ENCODE measurements at places on chromosomes 1 and 21.

DNA sequence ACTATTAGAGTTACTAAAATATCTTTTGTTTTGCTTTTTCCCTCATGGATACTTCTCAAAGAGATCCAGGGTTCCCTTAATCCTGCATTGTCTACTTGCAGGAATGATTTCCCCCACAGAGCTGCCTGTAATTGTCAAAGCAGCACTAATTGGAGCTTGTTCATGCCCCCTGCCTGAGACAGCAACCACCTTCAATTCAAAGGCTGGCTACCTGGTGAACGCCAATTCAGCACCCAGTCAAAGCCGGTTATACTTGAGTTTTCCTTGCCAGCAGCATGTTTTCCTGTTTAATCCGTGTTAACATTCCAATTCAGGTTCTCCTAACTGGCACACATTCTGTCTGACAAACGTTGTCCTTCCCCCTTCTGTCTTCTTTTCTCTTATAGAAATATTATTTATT lies 382.9 kb downstream of the NTNG1 start:
- DNase-seq, result no peak

GRCh38 chr1:6889875-6890480 lies 104.7 kb downstream of the CAMTA1 start:
- DNase-seq, result peak; percentile 15

DNA sequence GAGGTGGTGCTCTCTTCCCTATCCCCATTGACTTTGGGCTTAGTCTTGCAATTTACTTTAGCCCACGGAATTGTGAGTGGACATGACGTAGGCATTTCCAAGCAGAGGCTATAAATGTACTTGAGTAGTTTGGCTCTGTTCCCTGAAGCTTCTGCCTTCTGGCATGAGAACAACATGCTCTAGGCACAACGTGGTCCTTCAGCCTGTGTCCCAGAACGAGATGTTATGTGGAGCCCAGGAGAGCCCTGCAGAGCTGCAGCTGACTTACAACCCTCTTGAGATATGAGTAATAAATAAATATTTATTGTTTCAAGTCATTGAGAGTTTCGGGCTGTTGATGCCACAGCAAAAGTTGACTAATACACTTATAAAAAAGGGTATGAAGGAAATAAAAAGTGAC lies 105.2 kb upstream of the HMGB4 start:
- no peak for DNase-seq

DNA sequence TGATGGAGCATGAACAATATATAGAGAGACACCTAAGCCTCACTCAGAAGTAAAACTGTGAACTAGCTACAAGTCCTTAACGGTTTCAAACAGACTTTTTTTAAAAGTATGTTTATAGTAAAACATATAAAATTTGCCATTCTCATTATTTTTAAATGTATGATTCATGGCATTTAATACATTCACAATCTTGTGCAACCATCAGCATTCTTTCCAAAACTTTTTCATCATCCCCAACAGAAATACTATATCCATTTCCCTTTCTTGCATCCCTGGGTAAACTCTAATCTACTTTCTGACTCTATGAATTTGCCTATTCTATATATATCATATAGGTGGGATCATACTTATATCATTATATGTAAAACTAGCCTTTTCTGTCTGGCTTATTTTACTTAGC lies 25.5 kb downstream of the EVI5 start:
- DNase-seq, result no peak

DNA sequence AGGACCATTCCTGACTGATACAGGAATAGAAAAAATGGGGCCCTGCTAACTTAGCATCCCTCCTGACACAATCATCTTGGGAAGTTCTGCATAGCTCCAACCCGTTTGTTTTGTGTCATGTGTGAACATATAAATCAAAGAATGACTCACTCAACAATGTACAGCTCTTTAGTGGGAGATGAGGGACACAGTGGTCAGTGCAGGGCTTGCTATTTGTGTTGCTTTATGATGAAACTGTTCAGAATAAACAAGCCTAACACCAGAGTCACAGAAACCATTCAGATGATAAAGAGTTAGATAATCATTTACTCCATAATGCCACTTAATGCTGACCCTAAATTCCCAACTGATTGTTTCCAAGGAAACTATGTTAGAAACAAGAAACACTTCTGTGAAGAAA lies 154.2 kb upstream of the ZNHIT6 start:
- no peak for DNase-seq

DNA sequence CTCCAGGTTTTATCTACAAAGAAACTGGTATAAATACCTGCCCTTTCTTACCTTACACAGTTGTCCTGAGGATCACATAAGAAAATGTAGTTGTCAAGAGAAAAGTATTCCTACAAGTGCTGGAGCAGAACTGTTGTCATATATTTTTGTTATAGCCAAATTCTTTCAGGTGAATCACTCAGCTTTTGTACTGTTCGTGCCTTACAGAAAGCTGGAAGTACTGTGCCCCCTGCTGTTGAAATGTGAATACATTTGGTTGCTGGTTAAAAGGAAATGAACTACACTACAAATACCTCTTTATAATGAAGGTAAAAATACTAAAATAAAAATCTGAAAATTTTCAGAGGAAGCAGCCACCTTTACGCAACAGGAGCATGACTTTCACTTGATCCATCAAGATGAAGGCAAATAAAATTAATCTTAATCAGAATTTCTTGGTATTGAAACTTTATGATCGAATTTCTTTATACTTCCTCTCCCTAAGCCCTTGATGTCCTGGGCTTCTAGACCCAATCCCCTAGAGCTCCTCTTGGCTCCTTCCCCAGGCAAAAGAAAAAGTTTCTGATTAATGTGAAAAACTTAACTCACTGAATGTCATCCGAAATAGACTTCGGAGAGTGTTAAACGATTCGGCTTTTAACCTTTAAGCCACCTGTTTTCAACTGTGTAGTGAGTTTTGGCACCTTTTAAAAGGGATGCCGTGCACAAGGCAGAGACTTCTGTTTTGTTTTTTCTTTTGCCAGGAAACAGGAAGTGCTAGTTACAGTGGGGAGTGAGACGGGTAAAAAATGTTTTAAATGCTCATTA lies 12.5 kb downstream of the CHML start:
- DNase-seq, result peak; percentile 69

DNA sequence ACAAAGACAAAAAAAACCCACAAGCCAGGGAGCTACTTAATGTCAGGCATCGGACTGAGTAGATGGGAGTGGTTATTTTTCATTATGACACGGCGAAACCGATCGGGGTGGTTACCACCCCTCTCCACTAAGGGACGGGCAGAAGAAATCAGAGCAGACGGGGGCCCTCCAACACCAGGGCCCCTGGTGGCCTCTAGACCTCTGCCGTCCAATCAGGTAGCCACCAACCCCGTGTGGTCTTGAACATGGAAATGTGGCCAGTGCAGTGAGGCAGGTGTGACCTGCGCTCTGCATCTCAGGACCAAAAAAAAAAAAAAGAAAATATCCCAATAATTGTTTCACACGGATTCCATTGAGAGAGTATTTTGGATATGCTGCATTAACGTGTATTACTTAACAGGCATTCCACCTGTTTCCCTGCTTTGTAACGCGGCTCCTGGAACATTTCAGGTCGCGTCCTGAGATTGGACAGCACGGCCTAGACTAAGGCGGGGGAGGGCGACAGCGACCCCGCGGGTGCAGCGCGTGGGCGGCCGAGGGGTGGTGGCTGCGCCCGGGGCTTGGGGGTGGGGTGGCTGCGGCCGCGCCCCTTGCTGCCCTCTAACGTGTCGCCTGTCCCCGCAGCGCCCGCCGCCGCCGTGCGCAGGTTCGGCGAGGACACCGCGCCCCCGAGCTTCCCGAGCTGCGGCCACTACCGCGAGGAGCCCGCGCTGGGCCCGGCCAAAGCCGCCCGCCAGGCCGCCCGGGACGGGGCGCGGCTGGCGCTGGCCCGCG lies 48.3 kb downstream of the SIM2 start:
- DNase-seq, result no peak

GRCh38 chr1:109765896-109766615 lies 2.3 kb upstream of the EPS8L3 start:
- DNase-seq, result no peak

DNA sequence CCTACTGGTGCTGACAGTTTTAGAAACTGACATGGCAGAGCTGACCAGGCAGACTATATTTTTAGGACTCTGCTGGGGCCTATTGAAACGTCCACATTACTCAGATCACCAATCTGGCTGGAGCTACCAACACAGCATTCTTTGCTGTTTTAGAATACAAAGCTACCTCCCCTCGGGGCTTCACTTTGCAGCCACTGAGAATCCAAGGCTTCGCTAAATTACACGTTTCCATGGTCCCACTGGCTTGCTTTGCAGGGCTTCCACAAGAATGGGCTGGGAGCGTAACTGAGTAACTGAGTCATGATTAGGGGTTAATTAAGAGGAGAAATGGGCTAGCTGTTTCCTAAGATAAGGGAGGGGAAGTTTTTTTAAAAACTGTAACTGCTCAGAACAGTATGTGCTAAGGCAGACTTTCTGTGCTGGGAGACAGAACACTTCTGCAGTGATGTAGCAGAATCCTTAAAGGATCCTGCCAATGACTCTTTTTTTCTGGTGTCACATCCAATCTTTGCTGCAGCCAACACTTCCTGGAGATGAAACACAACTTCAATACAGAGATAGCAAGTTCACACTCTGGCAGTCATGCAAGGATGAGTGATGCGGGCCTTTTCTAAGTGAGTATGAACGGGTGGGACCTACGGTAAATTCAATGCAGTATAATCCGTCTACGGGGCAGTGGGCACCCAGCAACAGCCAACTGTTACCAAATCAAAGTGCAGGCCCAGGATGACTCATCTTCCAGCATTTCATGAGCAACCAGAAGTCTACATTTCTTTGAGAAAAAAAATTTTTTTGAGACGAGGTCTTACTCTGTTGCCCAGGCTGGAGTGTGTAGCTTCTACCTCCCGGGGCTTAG lies 21.5 kb downstream of the NDUFS5 start:
- no peak for DNase-seq

DNA sequence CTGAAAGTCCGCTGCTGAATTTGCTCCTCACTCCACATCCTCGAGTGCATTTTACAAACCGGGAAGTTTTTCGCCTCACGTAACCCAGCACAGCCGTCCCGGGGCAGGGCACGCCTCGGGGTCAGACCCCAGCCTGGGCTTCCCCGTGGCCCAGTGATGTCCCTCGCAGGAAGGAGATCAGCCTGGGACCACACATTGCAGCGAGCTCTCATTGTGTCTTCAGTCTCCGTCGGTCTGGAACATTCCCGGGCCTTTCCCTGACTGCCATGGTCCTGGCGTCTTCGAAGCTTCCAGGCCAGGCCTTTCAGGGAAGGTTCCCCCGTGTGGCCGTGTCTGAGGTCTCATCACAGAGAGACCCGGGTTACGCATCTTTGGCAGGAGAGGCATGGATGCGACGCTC lies 43.5 kb downstream of the MORN1 start:
- DNase-seq, result no peak

DNA sequence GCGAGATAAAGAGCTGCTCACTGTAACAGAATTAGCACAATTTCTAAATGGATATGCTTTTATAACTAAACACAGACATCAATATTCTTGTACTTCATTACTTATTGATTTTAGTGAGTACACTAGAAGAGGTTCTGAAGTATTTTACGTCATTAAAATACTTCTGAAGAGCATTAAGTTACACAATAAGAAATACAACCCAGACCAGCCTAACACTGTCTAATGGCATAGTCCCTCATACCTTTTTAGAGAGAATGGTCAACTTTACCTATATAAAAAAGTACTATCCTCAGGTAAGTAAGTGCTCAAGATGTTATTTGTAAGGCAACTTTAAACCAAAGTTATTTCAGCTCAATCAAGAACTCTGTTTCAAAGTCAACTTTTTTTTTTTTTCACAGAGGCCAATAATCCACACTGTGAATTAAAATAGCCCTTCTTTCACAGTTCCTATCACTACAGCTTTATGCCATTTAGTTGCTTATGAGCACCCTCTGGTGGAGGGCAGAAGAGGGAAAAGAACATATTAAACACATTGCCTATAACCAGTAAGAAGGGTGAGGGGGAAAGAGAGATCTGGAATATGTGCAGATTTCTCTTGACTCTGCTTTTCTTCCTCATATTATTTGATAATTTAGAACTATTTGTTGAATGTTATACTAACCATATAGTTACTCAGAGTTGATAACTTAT lies 182.1 kb upstream of the DMRTA2 start:
- no peak for DNase-seq

DNA sequence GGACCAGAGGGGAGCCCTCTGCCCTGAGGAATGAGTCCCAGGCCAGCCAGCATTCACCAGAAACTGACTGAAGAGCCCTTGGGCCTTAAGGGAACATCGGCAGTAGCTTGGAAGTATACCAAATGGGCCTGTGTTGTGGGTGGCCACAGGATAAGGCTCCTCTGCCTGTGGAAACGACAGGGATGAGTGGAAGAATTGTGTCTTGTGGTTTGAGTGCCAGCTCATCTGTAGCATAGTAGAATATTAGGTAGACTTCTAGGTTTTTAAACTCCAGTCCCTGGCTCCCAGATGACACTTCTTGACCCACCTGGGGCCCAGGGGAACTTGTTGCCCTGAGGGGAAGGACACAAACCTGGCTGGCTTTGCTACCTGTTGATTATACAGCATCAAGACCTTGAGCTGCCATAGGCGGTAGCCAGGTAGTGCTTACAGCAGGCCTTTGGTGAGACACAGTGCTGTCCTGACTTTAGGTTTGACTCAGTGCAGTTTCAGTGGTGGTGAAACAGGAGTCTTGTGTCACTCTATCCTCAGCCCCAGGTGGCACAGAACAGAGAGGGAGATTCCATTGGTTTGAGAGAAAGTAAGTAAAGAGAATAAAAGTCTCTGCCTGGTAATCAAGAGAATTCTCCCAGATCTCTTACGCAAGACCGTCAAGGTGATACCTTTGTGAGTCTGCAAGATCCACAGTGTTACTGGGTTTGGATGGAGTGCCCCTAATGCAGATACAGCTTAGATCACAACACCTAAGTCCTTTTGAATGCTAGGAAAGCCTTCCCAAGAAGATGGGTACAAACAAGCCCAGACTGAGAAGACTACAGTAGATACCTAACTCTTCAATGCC lies 50.2 kb downstream of the RABGAP1L start:
- DNase-seq, result no peak

DNA sequence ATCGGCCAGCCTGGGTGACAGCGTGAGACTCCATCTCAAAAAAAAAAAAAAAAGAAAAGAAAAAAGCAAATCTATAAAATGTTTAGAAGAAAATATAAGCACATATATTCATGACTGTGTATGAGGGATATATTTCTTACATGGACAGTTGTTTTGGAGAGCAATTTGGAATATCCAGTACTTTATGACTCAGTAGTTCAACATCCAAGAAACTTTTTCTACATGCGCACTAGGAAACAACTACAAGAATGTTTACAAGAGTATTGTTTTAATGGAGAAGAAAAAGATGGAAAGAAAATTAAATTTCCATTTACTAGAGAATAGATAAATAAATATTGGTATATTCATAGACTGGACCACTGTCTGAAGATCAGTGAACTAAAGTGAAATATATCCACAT lies 77.5 kb downstream of the MAST2 start:
- no peak for DNase-seq

DNA sequence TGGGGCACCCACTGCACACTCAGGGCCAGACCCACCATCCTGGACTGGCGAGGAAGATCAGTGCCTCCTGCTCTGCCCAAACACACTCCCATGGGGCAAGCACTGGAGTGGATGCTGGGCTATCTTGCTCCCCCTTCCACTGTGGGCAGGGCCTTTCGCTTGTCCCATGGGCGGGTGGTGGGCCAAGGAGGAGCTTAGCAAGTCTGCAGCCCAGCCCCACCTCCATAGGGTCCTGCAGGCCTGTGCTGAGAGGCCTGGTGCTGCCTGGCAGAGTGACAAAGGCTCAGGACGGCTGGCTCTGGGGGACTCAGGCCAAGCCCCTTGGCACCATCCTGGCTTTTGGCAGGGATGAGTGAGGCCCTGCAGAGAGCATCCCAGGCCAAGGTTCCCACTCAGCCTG lies 89.4 kb downstream of the PTPRU start:
- DNase-seq, result no peak

GRCh38 chr1:64969305-64970046 lies 3.1 kb upstream of the JAK1 start:
- DNase-seq, result no peak
